ENCODE measurements at places on chromosomes 7 and 10. TPM values are rescaled to one million over a fixed set of nuclear protein-coding genes. Genes with fewer than 3 reads are reported as not detected.

DNA sequence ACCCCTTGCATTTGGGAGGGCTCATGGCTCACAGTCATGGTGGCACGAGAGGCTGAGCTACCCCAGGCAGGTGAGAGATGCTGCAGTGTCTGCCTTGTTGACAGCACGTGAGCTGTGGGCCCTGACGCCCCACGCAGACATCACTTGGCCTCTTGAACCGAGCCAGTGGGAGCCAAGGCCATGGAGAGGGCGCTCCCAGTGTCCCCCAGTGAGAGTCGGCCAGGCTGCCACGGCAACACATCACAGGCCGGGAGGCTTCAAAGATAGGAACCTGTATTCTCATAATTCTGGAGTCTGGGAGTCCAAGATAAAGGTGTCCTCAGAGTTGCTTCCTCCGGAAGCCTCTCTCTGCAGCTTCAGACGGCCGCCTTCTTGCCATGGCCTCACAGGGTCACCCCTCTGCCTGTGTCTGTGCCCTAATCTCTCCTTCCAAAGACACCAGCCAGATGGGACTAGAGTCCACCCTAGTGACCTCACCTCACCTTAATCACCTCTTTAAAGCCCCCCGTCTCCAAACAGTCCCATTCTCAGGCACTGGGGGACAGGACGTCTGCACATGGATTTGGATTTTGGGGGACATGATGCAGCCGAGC is 119.6 kb downstream of the KLF6 start:
- DNase-seq, result no peak

- DNase-seq, result no peak
Measured at GRCh38 chr10:43354330-43354635, 17.2 kb upstream of the FXYD4 start.

GRCh38 chr7:144459635-144460034 is 56.1 kb upstream of the NOBOX start:
- DNase-seq, result no peak

DNA sequence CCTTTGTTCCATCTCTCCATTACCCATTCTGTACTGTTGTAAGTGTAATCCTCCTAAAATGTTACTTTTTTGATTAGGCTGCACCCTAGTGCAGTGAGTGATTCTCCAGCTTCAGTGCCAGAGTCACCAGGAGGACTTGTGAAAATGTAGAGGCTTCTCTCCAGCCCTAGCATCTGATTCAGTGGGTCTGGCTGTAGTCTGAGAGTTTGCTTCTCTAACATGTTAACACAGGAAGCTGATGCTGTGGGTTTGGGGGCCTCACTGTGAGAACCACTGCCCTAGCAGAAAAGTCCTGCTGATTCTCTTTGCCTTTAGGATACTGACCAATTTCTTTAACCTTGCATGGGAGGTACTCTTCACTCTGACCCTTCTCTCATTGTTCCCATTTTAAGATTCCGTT is 24.4 kb downstream of the CSGALNACT2 start:
- DNase-seq, result no peak

GRCh38 chr10:83425306-83425705 is 714.0 kb upstream of the GHITM start:
- no peak for DNase-seq

- DNase-seq, result no peak
Measured at GRCh38 chr7:41921453-41921981, 218.6 kb upstream of the INHBA start.

DNA sequence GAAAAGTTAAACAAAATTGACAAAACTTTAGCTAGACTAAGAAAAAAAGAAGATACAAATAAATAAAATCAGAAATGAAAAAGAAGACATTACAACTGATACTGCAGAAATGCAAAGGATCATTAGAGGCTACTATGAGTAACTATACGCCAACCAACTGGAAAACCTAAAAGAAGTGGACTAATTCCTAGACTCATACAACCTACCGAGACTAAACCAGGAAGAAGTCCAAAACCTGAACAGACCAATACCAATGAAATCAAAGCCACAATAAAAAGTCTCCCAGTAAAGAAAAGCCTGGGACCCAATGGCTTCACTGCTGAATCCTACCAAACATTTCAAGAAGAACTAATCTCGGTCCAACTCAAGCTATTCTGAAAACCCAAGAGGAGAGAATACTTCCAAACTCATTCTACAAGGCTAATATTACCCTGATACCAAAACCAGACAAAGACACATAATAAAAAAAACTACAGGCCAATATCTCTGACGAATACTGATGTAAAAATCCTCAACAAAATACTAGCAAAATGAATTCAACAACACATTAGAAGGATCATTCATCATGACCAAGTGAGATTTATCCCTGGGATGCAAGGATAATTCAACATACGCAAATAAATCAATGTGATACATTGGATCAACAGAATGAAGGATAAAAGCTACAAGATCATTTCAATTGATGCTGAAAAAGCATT is 20.3 kb downstream of the ELAPOR2 start:
- no peak for DNase-seq

DNA sequence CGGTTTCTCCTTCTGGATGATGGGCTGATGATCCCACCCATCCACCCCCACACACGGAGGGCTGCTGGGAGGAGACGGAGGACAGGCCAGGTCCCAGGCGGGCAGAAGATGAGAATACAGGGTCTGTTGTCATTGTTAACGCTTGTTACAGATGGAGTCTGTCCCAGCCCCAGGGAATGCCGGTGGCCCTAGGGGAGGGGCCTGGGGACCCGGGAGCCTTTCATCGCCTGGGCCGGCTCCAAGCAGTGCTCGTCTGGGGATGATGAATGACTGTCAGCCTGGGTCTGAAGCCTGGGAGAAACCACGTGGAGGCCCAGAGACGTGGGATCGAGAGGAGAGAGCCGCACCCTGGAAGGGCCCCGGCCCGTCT is 69.2 kb downstream of the UNCX start:
- peak; percentile 33 for DNase-seq

DNA sequence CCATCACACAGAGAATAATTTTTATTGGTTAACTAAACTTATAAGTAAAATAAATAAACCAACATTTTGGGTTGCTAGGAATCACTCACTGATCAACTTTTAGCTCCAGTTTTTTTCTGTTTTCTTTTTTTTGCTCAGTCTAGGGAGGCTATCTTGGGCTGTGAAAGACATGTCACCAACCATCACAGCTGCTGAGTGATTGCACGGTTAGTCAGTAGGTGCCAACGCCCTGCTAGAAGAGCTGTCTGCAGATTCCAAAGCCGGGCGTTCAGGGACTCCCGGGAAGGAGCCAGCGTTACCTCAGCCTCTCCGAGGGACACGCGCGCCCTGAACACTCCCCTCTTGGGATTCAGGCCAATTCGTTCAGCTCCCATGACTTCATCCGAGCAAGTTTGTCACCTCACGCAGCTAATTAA is 604 bp upstream of the STAM start:
- DNase-seq, result peak; percentile 87

DNA sequence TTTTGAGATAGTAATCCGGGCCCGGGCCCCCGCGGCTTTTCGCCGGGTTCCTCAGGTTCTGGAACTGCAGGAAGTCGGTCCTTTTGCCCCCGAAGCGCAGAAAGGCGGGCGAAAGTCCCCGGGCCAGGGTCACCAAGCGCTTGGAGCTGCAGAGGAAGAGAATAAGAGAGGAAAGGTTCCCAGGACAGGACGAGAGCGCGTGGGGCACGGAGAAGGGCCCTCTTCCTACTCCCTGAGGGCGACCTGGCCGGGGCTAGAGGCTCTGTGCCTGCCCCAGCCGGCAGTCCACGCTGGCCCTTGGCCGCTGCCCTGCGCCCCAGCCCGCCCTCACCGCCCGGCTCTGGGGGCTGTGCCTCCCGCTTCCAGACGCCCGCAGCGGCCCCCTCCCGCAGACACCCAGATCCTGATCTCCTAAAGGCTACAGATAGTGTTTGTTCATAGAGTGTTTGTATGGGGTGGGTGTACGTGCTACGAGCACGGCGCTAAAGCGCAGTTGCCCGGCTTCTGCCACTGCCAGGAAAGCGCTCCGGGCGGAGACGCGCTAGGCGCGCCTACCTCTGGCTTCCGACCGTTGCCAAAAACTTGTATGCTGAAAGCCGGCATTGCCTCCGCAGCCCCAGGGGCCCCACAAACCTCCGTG is 3.2 kb downstream of the HPSE2 start:
- DNase-seq, result no peak

DNA sequence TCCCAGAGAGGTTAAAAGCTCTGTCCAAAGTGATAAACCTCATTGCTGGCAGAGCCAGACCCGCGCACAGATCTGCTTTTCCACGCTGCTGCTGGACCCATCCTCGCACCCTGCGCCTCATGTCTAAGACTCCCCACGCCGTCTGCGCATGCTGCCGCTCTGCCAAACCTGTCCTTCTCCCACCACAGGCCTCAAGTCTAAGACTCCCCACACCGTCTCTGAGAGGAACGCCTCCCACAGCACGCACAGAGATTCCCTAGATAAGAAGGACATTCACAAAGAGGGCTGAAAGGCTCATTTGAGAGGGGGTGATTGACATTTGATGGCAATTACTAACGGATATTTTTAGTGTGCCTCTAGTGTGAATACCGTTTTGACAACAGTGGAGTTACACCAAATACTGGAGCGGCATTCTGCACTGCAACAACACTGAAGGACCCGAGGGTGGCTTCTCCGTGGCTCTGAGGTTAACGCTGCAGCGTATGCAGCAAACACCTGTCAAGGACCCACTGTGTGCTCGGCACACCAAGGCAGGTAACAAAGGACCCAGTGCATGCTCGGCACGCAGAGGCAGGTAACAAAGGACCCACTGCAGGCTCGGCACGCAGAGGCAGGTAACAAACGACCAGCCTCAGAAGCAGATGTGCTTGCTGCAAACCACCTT is 231.4 kb downstream of the DNAJB6 start:
- DNase-seq, result peak; percentile 49

- no peak for DNase-seq
Measured at GRCh38 chr7:40186586-40186985, 51.8 kb downstream of the SUGCT start.

DNA sequence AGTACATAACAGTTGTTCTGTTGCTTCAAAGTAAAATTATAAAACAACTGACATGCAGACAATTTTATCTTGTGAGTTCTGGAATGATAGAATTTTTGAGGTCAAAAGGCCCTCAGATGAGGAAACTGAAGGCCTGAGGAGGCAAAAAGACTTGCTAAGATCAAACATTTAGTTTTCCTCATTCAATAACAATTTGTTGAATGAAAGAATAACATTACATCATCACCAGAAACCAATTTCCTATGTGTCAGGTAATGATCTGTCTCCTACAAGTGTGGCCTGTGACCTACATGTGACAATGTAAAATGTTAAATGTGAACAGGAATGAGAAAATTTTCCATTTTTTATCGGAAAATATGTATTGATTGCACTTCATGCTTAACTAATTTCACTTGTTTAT is 16.6 kb upstream of the ASB4 start:
- DNase-seq, result no peak

DNA sequence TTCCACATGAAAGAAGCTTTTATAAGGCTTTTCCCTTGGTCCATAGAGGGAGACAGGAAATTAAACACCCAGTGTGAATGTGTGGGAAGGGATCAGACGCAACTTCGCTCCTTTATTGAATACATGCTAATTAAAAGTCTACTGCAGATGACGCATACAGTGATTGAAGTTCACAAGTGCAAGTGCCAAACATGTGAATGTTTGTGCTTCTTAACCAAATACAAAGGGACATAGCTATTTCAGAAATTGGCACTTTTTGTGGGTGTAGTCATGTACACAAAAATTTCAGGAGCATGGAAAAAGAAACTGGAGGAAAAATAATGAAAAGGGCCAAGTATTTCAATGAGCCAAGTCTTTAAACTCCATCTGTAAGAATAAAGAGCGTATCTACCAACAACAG is 283.7 kb downstream of the SKAP2 start:
- no peak for DNase-seq

- no peak for DNase-seq
Measured at GRCh38 chr7:116434820-116435341, 64.7 kb upstream of the CAV2 start.

DNA sequence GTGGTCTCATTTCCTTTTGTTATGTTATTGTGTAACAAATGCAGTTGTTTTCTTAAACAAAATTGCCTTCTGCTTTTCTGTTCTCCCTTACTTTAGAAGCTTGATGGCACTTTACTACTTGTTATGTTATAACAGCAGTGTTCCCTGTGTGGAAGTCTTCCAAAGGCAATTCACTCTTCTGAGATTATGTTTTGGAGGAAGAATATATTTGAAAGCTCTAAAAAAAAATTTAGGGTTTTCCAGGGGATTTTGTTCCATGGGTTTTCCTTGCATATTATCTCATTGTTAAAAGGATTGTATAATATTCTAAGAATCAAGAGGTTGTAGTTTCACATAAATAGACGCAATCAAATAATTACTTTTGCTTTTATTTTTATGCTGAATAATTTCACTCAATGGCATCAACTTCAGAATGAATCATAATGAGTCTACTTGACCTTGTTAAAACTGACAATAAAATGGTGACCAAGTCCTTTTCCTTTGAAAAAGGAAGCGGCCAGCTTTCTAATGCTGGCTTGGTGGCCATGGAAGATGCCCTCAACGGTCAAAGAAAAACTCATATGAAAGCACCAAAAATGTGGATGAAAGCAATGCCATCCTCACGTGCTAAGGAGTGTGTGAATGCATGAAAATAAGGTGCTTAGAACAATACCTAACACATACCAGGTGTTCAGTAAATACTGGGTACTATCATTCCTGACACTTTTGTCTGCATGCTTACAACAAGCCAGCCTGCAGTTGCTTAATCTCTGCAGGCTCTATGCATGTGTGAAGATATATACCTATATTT is 92.4 kb upstream of the KLF6 start:
- no peak for DNase-seq

DNA sequence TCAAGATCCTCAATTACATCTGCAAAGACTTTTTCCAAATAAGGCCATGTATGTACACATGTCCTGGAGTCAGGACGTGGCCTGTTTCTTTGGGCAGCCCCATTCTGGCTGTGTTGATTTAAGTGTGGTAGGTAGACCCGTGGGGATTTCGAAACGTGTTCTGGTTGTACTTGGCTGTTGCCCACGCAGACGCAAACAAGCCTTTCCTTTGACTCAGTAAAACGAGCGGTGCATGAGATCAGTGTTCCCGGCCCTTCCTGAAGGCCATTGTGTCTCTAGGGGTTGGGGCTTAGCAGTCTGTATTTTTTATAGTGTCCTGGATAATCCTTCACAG is 64.8 kb upstream of the DNAJB6 start:
- peak; percentile 70 for DNase-seq

- peak; percentile 35 for DNase-seq
Measured at GRCh38 chr7:95686109-95686508, 86.2 kb upstream of the DYNC1I1 start.

DNA sequence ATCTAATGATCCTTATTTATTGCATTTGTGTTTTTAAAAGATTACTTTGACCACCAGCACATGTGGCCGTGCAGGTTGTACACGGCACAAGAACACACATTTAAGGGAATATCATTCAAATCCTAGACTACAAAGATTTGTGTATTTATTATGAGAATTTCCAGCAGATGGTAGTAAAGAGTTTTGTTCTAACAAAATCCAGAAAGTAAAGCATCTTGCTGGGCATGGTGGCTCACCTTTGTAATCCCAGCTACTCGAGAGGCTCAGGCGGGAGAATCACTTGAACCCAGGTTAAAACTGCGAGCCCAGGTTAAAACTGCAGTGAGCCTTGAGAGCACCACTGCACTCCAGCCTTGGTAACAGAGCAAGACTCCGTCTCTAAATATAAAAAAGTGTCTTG is 31.5 kb downstream of the MACROH2A2 start:
- DNase-seq, result no peak

The CHRM2 gene
- total RNA-seq, result 49.1 TPM

The C10orf62 gene
- 2.1 TPM for total RNA-seq

The TMEM196 gene
- total RNA-seq, result not detected

The C10orf143 gene
- not detected for total RNA-seq

The FZD1 gene
- total RNA-seq, result 16.5 TPM

The MAT1A gene
- total RNA-seq, result 0.71 TPM

The SPDYE11 gene
- not detected for total RNA-seq

The SLC29A4 gene
- total RNA-seq, result 2.1 TPM

Data from heart left ventricle (tissue), 16 donors.